ENCODE measurements at places on chromosomes 3 and 15.

DNA sequence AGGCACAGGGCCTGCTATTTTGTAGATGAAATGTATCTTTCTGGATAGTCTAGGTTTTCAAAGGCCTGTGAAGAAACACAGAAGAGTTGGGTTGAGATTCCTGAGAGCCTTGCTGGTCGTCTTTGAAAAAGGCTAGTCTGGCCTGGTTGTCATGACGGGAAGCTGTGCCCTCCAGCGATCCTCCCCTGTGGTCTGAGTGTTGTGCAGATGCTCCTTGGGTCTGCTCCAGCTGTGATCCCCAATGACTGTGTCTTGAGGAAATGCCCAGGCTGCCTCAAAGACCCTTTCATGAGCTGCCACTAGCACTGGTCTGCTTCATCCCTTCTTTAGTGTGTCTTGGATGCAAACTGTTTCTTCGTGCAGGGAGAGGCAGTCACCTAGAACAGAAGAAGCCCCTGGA lies 111.0 kb upstream of the SYNPR start:
- DNase-seq = no peak

- DNase-seq = no peak
These were observed 151.9 kb downstream of the RBPMS2 start for GRCh38 chr15:64623347-64623996.

DNA sequence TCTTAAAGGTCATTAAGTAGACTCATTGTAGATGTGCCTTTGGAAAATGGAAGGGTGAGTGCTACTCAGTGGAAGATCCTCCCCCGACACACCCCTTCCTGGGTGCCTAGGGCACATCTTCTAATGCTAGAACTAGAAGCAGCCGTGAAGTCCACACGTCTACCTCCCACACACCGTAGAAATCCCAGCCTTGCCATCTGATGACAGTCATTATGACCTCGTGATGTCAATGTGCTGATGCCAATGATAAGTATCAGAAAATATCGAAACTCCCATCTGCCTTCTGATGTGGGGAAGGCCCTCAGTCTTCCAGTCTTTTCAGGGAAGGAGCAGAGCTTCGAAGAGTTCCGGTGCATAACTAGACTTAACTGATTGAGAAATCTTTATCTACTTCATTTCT lies 282.1 kb upstream of the ROPN1 start:
- DNase-seq = no peak

DNA sequence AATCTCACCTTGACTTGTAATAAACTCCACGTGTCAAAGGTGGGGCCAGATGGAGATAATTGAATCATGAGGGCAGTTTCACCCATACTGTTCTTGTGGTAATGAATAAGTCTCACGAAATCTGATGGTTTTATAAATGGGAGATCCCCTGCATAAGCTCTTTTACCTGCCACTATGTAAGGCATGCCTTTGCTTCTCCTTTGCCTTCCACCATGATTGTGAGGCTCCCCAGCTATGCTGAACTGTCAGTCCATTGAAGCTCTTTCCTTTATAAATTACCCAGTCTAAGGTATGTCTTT lies 45.5 kb downstream of the SUCNR1 start:
- DNase-seq = no peak

- DNase-seq = no peak
These were observed 298.9 kb downstream of the RPLP1 start for GRCh38 chr15:69751566-69751965.

DNA sequence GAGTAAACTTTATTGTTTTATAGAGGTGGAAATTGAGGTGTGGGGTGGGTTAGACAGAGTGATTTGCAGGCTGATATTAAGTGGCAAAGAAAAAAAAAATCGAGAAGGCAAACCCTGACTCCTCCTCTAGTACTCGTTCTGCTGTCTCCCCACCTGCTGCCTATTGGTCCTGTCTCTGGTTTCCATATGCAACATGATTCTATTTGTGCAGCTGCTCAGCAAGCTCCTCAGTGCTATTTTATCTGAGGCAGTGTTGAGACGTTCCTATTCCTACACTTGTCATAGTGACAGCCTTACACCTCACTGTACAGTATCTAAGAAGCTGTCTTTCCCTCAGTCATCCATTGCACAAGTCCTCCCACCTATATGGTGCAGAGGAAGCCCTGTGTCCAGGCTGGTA lies 45.1 kb downstream of the RSL24D1 start:
- DNase-seq = no peak

DNA sequence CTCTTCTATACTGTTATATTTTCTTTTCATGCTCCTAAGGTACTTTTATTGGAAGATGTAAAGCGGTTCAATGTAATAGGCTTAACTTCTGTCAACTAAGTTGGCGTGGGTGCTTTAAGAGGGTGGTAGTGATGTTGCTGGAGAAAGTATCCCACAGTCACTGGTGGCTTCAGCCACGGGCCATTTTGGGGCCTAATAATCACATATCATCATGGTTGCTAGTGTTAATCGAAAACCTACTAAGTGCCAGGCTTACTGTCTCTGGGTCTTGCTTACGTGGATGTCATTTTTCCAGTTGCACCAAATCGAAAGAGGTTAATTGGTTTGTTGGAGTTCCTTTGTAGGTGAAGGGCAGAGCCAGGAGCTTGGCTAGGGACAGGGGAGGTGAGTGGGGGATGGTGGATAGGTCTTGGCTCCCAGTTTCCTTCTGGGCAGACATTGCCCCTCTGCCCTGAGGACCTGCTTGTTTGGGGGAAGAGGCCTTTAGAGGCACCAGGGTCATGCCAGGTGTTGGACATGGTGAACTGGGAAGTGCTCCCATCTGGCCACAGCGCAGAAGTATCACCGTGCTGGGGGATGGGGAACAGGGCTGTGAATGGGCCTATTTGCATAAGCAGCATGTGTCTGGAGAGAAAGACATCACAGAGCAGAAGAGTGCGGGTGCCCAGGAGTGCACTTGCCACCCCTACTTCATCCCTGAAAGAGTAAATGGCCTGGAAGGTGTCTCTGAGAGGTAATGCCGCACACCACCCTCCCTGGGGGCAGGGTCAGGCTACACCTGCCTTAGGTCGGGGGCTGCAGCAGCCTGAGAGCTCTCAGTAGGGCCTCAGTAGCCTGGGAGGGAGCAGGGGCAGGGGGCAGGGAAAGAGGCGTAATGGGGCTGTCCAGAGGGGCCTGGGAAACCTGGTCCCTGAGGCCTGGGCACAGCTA lies 62.4 kb upstream of the POLG start:
- DNase-seq = no peak

DNA sequence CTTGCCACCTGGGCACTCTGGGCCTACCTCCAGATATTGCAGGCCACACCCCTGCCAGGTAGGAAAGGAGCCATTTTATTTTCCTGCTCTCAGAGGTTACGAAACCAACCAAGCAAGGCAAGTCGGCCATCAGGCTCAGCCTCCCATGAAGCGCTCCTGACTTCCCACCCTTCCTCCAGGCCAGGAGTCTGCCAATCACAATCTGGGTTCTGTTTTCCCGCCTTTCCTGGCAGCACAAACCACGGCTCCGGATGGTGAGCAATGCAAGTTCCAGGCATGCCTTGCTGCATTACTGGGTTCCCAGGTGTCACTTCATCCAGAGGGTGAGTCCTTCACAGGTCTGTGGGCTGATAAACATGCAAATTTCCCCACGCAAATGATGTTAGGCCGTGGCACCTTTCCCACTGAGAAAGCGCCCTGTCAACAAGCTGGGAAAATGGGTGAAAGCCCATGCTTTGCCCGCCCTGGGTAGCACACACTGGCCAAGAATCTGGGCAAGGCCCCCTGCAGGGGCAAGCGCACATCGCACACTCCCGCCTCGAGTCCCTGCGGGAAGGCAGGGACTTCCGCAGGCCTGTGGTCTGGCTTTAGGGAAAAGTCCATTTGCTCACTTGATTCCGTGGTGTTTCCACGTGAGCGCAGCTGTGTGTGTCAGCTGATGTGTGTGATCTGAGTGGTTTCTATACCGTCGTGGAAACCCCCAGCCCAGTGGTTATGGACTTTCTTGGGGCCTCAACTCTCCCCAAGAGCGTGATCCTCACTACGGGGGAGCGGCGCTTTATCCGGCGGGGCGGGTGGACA lies 61.6 kb upstream of the RYK start:
- DNase-seq = no peak

DNA sequence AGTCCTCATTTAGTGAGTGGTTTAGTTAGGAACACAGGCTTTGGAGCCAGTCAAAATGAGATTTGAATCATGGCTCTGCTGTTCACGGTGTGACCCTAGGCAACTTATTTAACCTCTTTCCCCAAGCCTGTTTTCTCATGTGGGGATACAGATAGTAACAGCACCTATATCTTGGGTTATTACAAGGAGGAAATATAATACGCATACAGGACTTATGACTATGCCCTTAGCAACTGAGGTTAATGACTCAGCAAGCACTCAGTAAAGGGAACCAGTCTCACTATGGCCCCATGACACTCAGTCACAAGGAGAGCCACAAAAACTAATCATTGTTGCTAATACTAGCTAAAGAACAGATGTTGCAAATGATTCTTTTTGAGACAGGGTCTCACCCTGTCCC lies 45.9 kb downstream of the SUMF1 start:
- no peak for DNase-seq

- DNase-seq = no peak
These were observed 32.5 kb downstream of the NAALADL2 start for GRCh38 chr3:174891524-174892203.

- DNase-seq = no peak
These were observed 60.0 kb downstream of the MAGEF1 start for GRCh38 chr3:184651904-184652303.

DNA sequence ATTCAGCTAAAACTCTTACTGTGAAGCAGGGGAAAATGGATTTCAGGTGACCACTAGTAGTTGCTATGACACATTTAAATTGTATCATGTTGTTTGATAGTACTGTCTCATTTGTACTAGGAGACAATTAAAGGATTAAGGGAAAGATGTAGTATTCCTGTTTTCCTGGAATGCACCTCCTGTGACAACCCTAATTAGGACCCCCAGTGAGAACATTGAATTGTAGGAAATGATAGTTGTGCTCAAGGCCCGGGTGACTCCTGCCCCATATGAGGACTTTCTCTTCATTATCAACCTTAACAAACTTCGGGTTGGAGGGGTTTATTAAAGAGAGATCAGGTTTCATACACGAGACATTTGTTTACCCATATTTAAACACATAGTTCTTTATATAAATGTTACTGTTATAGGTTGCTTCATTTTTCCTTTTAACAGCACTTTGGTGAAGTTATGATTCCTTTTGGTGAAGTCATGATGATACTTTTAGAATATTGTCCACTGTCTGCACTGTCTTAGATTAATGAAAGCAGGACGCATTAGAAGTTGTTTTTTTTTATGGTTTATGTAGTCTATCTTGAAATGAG lies 392.6 kb upstream of the NAALADL2 start:
- no peak for DNase-seq

DNA sequence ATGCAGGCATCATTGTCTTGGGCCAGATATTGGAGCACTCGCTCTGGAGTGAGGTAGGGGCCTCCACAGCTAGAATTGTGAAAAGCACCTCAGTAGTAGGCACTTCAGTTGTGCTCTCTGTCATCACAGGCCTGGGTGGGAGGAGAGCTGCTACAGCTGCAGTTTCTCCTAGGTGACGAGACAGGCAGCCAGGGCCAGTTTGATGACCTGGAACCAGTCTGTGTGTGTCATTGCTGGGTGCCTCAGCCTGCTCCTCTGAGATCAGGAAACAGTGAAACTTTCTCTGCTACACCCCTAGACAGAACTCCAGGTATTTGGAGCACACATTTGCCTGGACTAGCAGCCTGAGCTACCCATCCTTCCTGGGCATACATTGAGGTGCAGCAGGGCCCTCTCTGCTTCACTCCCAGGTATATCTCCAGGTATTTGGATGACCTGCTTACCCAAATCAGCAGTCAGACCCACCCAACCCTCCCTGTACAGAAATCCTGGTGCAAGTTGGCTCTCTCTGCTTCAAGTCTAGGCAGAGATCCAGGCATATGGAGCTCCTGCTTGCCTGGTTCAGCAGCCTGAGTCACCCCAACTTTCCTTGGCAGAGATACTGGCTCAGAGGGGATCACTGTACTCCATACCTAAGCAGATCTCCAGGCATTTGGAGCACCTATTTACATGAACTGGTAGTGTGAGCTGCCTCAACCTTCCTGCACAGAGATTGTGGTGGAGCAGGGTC lies 54.3 kb upstream of the SGO1 start:
- no peak for DNase-seq

GRCh38 chr3:52593103-52593502 lies 56.7 kb downstream of the UQCC5 start:
- DNase-seq = no peak

GRCh38 chr15:75148280-75148679 lies 53.4 kb upstream of the C15orf39 start:
- DNase-seq = no peak

- DNase-seq = no peak
These were observed 49.9 kb upstream of the NEDD4 start for GRCh38 chr15:56042982-56043980.

DNA sequence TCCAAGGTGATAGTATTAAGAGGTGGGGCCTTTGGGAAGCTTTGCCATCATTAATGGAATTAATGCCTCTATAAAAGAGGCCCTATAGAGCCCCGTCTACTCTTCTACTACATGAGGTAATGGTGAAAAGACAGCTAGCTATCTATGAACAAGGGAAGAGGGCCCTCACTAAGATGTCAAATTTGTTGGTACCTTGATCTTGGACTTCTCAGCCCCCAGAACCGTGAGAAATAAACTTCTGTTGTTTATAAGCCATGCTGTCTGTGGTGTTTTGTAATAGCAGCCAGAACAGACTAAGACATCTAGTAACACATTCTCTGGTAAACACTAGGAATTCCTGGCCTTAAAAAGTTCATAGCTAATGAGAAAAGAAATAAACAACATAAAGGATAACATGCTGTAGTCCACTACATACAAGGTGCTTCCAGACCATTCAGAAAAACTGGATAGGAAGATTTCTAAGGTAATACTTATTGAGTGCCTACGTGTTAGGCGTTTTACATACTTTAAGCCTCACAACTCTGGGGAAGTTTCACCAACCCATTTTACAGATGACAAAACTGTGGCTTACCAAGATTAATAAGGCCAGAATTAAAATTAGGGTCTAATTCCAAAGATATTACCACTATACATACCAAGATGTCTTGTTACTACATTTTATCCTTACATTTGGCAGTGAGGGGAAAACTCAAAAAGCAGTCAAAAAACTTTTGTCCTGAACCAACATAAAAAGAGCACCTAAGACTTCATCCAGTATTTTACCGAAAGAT lies 3.2 kb downstream of the UBE3A start:
- no peak for DNase-seq
